CD4-positive, alpha-beta T cell treated with Interleukin-10 for 1 hour (primary cell): ENCODE measurements at places on chromosomes 3 and 15.
A peak's percentile ranks its signal among the peaks of the same experiment; 100 is the strongest.

GRCh38 chr3:16477521-16477920 lies 36.0 kb downstream of the RFTN1 start:
- no peak for DNase-seq

DNA sequence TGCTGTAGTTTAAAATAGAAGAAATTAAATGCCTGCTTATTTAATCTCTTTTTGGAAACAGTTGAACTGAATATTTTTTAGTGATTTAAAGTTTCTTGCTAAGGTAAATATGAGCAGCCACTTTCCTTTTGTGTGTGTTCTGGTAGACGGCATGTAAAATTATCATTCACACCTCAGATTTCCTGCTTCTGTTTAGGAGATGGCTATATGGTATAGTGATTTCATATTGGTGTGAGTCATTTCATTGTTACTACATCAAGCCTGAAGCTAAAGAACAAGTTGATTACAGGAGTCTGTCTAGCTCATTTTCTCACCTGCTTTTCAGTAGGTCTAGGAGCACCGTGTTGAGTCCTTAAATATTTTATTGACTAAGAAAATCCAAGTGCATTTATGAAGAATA lies 2.2 kb downstream of the LRCH3 start:
- peak; percentile 39 for DNase-seq

DNA sequence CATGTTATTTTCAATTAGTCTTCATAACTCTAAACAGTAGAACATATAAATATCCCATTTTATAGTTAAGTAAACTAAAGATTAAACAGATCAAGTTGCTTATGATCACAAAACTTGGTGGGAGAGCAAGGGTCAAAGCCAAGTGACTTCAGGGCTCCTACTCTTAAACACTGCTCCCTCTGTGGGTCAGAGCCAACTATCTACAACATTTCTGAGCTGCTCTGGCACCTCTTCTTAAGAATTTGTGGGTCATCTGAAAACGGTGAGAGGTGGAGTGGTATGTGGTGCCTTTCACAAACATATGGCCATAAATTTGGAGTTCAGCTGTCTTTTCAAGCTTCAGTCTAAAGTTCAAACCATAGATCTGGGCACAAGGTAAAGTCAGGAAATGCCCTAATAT lies 10.9 kb downstream of the ATG3 start:
- no peak for DNase-seq

DNA sequence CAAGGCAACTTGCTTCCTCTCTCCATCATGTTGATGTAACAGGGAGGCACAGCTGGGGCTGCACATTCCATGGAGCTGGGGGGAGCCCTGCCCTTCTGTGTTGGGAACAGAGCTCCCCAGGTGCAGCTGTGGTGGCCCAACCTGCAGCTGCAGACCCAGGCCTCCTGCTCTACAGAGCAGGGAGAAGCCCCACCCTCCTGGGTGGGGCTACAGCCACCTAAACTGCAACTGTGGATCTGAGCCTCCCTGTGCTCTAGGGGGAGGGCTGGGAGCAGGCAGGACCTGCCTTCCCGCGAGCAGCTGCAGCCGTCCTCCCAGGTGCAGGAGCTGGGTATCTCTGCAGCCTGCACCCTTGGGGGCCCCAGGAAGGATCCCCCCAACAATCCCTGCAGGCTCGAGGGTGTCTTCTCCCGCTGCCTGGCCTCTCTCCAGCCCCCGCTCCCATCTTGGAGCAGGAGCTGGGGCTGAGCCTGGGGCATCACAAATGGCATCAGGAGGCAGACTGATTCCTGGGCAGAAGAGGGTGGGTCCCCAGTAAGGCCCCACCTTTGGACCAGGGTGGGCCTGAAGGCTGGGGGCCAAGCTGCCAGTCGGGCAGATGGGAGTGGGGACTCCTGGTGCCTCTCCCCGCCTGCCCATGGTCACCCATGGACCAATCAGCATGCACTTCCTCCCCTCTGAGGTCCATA lies 7.4 kb downstream of the LRRC58 start:
- DNase-seq = no peak
